Hematopoietic multipotent progenitor cell (in vitro differentiated cells): ENCODE measurements at places on chromosomes 6 and 20. TPM values are rescaled to one million over a fixed set of nuclear protein-coding genes. Genes with fewer than 3 reads are reported as not detected.

DNA sequence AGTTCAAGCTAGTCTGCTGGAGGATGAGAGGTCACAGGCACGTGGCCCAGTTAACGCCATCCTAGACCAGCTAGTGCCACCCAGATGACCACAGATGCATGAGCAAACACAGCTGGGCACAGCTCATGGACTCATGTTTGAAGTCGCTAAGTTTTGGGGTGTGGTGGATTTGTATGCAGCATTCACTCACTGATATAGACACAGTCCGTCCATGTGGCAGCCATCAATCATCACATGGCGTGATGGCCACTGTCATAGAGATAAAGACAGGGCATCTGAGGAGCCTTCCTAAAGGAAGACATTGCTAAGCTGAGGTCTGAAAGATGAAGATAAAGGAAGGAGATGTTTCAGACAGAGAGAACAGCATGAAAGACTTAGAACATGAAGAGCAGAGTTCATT is 154.4 kb upstream of the JAG1 start:
- DNase-seq = no peak

The C20orf141 gene
- total RNA-seq = not detected

DNA sequence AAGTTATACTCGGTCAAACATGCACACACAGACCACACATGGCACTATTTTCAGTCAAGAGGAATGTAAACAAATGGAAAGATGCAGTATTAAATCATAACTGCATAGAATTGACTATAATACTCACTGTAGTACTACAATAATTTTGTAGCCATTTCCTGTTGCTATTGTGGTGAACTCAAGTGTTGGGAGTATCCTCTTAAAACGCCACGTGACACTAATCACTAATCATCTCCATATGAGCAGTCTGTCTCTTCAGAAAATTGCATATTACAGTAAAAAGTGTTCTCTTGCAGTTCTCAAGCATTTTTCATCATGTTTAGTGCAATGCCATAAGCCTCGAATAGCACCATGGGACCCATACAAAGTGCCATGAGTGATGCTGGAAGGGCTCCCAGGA is 258.7 kb upstream of the ID4 start:
- DNase-seq = no peak

DNA sequence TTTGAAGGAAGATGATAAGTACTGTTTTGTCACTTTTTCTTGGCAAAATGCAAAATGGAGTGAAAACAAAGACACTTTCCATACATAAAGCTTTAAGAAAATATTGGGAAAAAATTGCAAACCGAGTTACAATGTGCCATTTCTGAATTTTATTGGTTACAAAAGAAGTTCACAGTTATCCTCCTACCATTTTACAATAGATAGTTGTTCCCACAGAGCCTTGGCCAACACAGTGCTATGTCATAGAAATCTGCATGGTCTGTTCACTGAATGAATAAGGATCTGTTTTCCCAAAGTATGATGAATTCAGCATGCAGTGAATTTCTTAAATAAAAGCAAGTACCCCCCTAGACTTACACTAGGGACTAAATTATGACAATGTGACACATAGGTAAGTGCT is 268.2 kb upstream of the POU3F2 start:
- DNase-seq = no peak

The OLIG3 gene
- total RNA-seq = not detected
